ENCODE measurements at places on chromosomes 6 and 20.

- DNase-seq = no peak
Observed at GRCh38 chr6:76453270-76453669, 380.8 kb upstream of the IMPG1 start.

DNA sequence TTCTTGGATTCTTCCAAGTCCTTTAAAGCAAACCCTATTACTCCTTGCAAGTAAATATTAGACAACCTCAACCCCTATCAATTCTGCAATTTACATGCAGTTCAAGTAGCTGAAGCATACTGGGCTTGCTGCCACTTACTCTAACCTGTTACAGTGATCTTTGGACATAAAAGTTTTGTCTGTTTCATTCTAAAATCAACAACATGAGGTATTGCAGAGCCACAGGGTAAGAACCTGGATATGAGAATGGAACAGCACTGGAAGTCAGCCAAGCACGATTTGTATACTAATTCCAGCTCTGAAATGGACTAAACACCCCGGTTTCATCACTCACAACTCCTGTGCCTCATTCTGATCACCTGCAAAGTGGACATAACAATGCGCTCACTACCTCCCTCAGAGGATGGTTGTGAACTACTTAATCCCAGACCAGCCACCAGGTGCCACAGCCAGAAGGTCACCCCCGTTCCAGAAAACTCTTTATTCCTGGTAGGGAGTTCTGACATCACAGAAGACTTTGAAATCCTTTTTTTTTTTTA, 270.0 kb downstream of the ADGB start:
- no peak for DNase-seq

DNA sequence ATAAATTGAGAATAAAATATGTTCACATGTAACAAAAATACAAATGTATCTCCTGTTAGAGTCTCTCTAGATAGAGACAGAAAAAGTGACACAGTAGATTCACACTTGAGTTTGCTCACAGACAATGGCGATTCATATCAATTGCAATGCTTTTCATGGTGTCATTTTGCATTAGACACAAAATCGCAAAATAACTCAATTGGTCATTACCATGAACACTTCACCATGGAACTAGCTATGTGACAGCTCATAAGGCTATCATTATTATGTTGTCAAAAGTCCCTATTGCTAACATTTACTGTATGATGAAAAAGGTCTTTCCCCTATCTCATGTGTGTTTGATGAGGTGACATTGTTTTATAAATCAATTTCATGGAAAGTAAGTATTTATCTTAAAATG, 249.5 kb upstream of the AGPAT4 start:
- DNase-seq = no peak

GRCh38 chr6:91506509-91506908, 919.6 kb upstream of the MAP3K7 start:
- DNase-seq = no peak

GRCh38 chr20:51752343-51752951, 15.7 kb downstream of the ATP9A start:
- DNase-seq = no peak

Measured in activated CD4-positive, alpha-beta T cell treated with anti-CD3 and anti-CD28 coated beads for 1 hour (primary cell).